ENCODE measurements at places on chromosomes 5 and 9.

GRCh38 chr5:173247041-173247440 is 12.0 kb upstream of the NKX2-5 start:
- DNase-seq = no peak

GRCh38 chr5:14659821-14660607 is 4.5 kb upstream of the OTULIN start:
- no peak for DNase-seq

DNA sequence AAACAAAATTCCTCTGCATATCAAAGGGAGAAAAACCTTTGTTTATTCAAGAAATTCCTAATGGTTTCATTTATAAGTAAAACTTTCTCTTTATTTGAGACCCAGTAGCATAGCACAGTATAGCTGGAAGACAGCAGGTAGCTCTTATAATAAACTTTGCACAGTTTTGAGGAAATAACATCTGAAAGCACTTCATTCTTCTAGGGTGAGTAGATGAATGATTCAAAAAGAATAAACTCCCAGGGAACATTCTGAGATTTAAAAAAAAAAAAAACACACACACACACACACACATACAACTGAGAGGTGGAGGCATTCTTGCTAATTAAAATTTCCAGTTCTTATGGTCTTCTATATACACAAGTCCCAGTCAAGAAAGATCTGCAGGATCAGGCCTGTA is 197.3 kb downstream of the BNC2 start:
- no peak for DNase-seq

GRCh38 chr5:77171141-77171910 is 39.2 kb upstream of the PDE8B start:
- DNase-seq = no peak

GRCh38 chr9:106981396-106982287 is 118.7 kb downstream of the ZNF462 start:
- DNase-seq = no peak

DNA sequence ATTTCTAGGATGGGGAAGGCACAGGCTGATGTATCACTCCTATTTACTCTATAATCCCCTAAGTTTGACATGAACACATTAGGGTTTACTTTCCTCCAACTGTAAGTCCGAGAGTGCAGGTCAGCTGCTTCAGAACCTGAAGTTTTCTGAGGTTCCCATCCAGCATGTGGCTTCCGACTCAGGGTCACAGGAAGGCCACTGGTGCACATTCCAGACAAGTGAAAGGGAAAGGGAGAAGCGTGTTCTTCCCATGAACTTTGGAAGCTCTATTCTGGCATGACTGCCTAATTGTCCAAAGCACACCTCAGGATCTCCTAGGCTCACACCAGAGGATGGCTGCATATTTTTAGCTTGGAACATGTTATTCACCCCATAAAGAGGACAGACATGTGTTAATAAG is 602.6 kb downstream of the SEMA5A start:
- no peak for DNase-seq

DNA sequence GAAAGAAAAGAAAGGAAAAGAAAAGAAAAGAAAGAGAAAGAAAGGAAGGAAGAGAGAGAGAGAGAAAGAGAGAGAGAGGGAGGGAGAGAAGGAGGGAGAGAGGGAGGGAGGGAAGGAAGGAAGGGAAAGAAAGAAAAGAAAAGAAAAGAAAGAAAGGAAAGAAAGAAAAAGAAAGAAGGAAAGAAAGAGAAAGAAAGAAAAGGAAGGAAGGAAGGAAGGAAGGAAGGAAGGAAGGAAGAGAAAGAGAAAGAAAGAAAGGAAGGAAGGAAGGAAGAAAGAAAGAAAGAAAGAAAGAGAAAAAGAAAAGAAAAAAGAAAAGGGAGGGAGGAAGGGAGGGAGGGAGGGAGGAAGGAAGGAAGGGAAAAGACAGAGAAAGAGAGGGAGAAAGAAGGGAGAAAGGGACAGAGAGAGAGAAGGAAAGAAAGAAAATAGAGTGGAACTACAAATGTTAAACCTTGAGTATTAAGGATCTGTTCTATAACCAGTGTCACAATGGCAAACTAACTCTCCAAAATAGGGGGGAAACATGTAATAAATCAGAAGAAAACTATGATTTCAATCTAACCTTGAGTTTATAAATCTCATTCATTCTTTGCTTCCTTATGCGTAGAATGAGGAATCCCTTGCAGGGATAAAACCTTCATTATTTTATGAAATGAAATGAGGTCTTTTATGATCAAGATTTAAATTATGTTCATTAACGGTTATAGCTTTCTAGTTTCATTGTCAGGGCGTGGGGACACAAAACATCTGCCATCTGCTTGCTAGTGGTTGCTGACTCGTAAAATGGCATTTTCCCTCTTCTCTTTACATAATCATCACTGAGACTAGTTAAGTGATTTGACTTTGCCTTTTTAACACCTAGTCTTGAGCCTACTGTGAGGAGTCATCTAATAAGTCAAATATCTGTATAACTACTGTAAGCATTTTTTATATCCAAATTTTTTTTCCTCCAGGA is 40.7 kb upstream of the RAD23B start:
- no peak for DNase-seq

DNA sequence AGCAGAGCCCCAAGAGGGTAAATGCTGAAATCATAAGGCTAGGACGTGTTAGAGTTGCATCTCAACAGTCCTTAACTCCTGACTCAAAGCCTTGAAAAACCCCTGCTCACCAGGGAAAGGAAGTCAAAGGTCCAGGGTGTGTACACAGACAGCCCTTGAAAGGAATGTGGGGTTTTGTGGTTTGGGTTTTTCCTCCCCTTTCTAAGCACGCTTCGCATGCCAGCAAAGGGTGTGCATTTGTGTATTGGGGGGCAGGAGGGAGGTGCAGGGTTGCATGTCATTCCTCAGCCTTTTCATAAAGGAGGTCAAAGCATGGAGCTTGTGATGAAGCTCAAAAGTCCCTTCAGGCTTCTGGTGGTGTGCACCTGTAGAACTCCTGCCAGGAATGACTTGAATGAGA is 17.3 kb upstream of the XPA start:
- DNase-seq = peak; percentile 29

DNA sequence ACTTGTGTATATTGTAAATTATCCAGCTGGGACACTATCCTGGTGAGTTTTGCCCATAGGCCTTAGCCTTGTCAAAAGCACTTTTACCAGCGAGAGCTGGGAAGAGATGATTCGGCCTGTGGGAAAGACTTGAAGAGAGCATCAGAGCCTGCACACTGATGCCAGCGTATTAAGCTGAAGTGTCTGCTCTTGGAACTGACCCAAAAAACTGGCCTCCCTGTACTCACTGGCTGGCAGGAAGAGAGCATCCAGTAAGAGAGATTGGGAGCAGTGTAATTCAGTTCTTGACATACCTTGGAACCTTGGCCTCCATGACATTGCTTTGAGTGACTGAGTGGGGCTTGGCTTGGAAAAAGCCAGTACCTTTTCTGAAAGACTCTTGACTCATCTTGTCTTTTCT is 73.7 kb downstream of the ZNF462 start:
- DNase-seq = no peak

DNA sequence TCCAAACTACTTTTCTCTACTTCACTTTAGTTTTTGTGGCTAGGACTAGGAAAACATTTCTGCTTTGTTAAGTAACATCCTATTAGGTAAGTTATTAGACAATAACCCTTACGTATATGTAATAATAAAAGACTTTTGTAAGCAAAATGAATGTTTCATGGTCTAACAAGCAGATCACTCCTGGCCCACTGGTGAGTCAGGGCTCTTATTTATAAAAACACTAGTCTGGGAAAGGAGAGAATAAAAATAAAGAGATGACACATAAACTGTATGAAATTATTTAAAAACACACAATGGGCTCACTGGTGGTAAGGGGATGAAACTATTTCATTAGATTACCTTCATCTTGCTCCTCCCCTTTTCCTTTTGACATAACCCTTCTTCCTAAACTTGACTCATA is 2212.2 kb upstream of the ACO1 start:
- no peak for DNase-seq

DNA sequence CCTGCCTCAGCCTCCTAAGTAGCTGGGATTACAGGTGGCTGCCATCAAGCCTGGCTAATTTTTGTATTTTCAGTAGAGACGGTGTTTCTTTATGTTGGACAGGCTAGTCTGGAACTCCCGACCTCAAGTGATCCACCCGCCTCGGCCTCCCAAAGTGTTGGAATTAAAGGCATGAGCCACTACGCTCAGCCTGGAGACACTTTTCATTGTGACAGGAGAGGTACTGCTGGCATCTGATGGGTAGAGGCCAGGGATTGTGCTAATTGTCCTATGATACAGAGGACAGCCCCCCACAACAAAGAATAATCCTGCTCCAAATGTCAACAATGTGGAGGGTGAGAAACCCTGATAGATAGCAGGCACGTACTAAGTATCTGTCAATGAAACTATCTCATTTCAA is 91.3 kb upstream of the SLC25A48 start:
- no peak for DNase-seq

DNA sequence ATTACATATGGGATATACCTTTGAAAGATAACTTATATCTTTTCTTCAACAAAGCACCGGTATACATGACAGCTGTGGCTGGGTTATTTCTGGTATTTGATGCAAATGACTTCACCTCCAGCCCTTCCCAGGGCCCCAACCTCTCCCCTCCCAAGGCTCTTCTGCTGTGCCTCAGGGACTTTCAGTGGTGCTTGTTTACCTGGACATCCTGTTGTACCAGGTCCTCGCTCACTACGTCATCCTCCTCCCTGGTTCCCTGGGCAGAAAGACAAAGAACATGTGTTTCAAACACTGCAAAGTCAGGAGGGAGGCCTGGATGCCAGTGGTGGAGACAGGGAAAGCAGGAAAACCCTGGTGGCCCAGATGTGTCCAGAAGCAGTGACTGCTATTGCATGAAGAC is 23.4 kb downstream of the ANXA6 start:
- no peak for DNase-seq

DNA sequence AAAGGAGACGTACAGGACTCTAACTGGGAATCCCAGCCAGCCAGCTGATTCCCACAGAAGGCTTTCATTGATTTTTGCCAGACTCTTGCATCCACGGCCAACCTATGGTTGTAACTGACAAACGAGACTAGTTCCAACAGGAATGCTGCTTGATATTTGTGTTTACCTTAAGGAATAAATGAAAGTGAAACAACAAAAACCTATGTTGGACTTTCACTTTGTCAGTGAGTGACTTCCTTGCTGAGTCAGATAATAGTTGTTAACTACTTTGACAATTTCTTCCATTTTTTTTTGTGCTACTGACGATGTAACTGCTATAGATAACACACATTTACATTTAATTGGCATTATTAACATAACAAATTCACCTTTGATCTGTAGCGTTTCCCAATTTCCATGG is 63.4 kb upstream of the LRRTM2 start:
- DNase-seq = no peak

DNA sequence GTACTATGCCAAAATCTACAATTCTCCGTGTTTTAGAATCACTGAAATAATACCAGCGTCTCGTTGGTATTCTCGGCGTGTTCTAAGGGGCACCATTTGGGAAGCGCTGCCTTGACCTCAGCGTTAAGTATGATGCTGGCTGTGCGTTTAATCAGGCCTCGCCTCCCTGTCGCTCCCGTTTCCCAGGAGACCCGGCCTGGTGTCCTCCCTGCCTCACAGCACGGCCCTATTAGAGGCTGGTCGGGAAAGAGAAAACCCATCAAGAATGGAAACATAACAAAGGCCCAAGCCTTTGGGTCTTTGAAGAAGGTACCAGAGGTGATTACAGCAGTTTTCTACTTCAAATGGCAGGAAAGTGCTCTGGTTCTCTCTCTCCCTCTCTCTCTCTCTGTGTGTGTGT is 30.0 kb downstream of the GFPT2 start:
- no peak for DNase-seq
